ENCODE measurements at places on chromosomes 7 and 10. TPM values are rescaled to one million over a fixed set of nuclear protein-coding genes. Genes with fewer than 3 reads are reported as not detected.

Gene FEZF1
- total RNA-seq: not detected

Gene FKBP6
- not detected for total RNA-seq

Gene HPSE2
- not detected for total RNA-seq

GRCh38 chr10:35910234-35910633 lies 268.1 kb upstream of the FZD8 start:
- no peaks in the 10 kb centered on the region for H3K36me3 ChIP-seq
- no peak overlapping the region for H3K27ac ChIP-seq
- H3K27me3 ChIP-seq: no peaks in the 10 kb centered on the region
- no peak overlapping the region for H3K4me3 ChIP-seq
- DNase-seq: no peak

GRCh38 chr10:58003945-58004344 lies 263.7 kb downstream of the IPMK start:
- H3K27ac ChIP-seq: no peak overlapping the region
- H3K4me3 ChIP-seq: no peak overlapping the region
- no peaks in the 10 kb centered on the region for H3K27me3 ChIP-seq
- no peaks in the 10 kb centered on the region for H3K4me1 ChIP-seq

DNA sequence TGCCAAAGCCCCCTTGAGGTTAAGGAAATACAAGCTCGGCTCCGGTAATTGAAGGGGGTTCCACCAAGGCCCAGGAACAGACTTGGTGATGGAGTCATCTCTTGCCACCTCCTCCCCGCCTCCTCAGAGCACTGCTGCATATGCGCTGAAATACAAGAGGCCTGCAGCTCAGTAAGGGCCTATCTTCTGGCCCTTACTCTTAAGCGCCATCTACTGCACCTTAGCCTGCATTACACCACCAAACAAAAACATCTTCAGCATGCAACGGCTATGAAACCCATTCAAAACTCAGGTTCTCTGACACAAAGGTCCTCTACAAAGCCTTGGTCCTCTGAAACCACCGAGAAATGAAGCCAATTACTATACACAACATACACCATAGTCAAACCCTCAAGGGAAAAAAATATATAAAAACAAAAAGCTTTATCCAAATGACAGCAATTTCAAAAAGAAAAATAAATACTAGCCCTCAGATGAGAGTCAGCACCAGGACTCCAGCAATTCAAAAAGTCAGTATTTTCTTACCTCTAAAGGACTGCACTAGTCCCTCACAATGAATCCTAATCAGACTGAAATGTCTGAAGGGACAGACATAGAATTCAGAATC lies 176.8 kb upstream of the TBX20 start:
- no peaks in the 10 kb centered on the region for H3K27me3 ChIP-seq
- no peaks in the 10 kb centered on the region for H3K4me1 ChIP-seq
- DNase-seq: no peak
- no peaks in the 10 kb centered on the region for H3K36me3 ChIP-seq
- no peak overlapping the region for H3K4me3 ChIP-seq
- no peak overlapping the region for H3K27ac ChIP-seq

- no peaks in the 10 kb centered on the region for H3K36me3 ChIP-seq
- H3K27me3 ChIP-seq: no peaks in the 10 kb centered on the region
- no peak for DNase-seq
- no peak overlapping the region for H3K4me3 ChIP-seq
- H3K27ac ChIP-seq: no peak overlapping the region
- H3K4me1 ChIP-seq: no peaks in the 10 kb centered on the region
These were observed 790.6 kb upstream of the AUTS2 start for GRCh38 chr7:68807666-68808065.

DNA sequence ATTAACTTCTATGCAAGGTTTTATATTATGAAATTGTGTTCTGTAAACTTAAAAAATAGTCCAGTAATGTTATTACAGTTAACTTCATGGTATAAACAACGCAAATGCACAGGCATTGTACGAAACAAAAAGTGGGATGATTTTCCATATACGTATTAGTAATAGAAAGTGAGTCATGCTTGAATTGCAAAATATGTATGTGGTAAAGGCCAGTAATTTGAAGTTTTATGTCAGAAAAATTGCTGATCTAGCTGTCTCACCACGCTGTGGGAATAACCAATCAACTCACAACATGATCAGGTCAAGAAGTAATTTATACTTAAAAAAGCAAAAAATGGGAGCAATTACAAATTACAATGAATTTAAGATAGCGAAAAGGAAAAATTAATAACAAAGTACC lies 37.0 kb upstream of the GLI3 start:
- H3K4me1 ChIP-seq: no peaks in the 10 kb centered on the region
- no peak overlapping the region for H3K4me3 ChIP-seq
- H3K27me3 ChIP-seq: no peaks in the 10 kb centered on the region

- H3K27me3 ChIP-seq: no peaks in the 10 kb centered on the region
- no peaks in the 10 kb centered on the region for H3K4me1 ChIP-seq
- peak overlapping the region; percentile 18 for H3K27ac ChIP-seq
- H3K36me3 ChIP-seq: no peaks in the 10 kb centered on the region
- DNase-seq: no peak
- H3K4me3 ChIP-seq: no peak overlapping the region
These were observed 42.5 kb upstream of the LRGUK start for GRCh38 chr7:134084488-134085144.

DNA sequence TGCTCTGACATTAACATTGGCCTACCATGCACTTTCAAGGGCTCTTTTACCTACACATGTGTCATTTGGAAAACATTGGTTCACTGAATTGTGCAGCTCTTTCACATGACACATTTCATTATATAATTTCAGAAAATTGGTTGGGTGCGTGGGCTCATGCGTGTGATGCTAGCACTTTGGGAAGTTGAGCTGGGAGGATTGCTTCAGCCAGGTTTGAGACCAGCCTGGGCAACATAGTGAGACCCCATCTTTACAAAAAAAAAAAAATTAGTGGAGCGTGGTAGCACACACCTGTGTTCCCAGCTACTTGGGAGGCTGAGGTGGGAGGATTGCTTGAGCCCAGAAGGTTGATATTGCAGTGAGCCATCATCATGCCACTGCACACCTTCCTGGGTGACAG lies 3.9 kb downstream of the TASOR2 start:
- no peak overlapping the region for H3K4me3 ChIP-seq
- no peaks in the 10 kb centered on the region for H3K27me3 ChIP-seq
- peaks cover 32% of the 10 kb centered on the region for H3K4me1 ChIP-seq

GRCh38 chr7:16619979-16620408 lies 25.6 kb downstream of the ANKMY2 start:
- H3K36me3 ChIP-seq: peaks cover 98% of the 10 kb centered on the region
- H3K27me3 ChIP-seq: no peaks in the 10 kb centered on the region
- no peak overlapping the region for H3K27ac ChIP-seq
- DNase-seq: no peak

Measured in heart left ventricle (tissue), 16 donors.